Body of pancreas (tissue), 4 donors: ENCODE measurements at places on chromosomes 13 and 19.

DNA sequence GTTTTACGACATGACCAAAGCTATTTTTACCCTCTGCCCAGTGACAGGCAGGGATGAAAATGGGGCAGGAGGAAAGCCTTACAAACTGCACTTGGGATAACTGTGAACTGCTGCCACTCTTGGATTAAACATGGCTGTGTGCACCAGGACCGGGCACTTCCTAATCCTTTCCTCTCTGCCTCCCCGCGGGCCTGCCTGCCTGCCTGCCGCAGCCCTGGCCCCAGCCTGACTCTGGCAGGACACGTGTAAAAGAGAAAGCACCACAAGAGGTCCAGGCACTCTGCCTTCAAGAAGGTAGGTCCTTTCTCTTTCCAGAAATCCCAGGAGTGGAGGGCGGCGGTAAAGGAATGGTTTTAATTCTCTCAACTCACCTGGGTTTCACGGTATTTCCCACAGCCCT lies 4.8 kb downstream of the TSHZ3 start:
- no peak for DNase-seq
- no peak overlapping the region for H3K27ac ChIP-seq
- no peaks in the 10 kb centered on the region for H3K36me3 ChIP-seq
- H3K27me3 ChIP-seq = no peaks in the 10 kb centered on the region

DNA sequence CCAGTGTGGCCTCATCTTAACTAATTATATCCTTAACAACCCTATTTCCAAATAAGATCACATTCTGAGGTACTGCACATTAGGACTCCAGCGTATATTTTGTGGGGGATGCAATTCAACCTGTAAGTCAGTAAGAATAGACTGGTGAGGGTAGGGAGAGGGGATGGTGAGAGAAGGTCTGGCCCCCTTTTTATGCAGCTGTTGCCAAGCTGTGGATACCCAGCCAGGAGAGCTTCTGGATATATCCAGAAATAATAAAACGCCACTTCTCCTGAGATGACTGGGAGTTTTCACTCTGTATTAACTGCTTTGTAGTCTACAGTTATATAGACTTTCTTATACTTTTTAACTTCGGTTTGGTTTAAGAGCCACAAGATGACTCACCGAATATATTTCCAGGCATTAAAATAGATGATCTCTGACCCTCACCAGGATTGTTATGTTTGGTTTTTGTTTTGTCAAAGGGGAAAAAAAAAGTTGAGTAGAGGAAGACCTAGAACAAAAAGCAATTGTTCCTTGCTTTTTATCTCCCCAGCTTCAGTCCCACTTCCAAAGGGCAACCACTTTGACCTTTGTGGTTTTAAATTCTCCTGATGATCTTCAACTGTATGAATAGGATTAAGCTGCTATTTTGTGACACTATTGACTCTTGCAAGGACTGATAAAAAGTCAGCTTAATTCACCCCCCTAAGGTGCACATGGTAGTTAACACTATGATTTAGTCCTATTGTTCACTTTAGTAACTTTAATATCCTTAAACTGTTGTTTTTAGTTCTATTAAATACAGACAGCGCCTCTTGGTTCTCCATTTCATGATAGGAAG lies 3.1 kb upstream of the NEK3 start:
- no peak overlapping the region for H3K4me3 ChIP-seq
- H3K27ac ChIP-seq = no peak overlapping the region
- H3K36me3 ChIP-seq = no peaks in the 10 kb centered on the region
- no peaks in the 10 kb centered on the region for H3K27me3 ChIP-seq
- no peak for DNase-seq

DNA sequence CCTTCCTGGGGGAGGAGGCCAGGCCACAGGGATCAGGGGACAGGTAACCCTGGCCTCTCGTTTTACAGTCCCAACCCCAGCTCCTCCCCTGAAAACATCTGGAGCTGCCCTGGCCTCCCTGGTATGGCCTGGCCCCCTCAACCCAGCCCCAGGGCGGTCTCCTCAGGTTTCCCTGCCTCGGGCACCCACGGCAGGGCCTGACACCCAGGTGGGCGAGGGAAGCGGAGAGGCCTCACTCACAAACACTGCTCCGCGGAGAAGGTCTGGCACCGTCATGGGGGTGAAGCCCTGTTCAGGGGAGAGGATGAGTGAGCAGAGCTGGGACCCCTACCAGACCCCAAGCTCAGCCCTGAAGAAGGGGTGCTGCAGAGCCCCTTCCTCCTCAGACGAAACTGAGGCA lies 6.5 kb upstream of the CCER2 start:
- H3K27ac ChIP-seq = no peak overlapping the region
- no peaks in the 10 kb centered on the region for H3K27me3 ChIP-seq
- H3K4me1 ChIP-seq = no peaks in the 10 kb centered on the region
- DNase-seq = no peak

- H3K27ac ChIP-seq = no peak overlapping the region
- H3K36me3 ChIP-seq = peaks cover 18% of the 10 kb centered on the region
- no peak for DNase-seq
- peaks cover 12% of the 10 kb centered on the region for H3K4me1 ChIP-seq
Measured at GRCh38 chr19:41907994-41908615, 20.1 kb downstream of the ERFL start.

DNA sequence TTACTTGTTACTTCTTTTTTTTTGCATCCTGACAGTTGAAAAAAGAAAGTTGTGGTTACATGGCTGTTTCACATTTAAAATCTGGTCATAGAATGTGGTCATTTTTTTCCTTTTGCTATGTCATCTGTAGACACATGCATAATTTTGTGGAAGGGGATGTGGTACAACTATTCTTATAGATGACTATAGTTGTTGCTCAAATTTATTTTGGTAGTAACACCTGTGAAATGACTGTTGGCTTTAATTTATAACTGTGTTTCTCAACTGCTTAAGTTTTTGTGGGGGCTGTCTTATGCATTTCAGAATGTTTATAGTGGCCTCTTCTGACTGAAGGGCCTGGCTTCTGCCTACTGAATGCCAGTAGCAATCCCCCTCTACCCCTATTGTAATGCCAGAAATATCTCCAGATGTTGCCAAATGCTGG lies 130.5 kb downstream of the PAN3 start:
- no peaks in the 10 kb centered on the region for H3K4me1 ChIP-seq
- no peak overlapping the region for H3K4me3 ChIP-seq
- DNase-seq = no peak
- H3K27ac ChIP-seq = no peak overlapping the region
- no peaks in the 10 kb centered on the region for H3K27me3 ChIP-seq

- no peak for DNase-seq
- no peak overlapping the region for H3K27ac ChIP-seq
- H3K4me3 ChIP-seq = no peak overlapping the region
- no peaks in the 10 kb centered on the region for H3K27me3 ChIP-seq
- H3K4me1 ChIP-seq = no peaks in the 10 kb centered on the region
- H3K36me3 ChIP-seq = no peaks in the 10 kb centered on the region
Measured at GRCh38 chr13:74530011-74530410, 395.8 kb upstream of the KLF12 start.

DNA sequence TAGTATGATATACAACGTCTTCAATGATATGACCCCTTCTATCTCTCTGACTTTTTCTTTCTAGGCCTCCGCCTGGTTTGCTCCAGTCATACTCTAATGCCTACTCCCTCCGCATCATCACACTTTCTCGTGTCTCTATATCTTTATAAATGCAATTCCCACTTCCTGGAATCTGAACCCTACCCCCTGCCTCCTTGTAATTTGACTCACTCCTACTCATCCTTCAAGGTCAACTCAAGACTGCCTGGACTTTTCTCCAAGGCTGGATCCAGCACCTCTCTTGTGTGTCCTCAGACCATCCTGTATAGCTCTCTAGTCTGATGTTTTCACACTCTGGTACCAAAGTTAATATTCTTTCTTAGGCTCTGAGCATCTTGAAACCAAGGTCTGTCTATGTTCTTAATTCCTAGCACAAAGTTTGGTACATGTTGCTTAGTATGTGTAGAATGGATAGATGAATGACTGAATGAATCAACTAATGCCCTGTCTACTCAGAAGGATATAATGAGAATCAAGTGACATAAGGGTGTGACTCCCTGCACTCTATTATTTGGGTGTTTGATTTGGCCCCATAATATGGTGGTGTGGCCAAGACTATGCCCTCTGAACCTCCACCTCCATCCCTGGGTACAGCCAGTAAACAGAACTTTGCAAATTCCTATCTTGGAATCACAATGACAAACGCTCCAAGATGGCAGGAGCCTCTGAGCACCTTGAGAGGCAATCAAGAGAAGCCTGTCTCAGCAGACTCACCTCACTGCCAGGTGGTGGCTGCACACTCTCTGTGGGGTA lies 74.3 kb upstream of the SERP2 start:
- peaks cover 17% of the 10 kb centered on the region for H3K4me1 ChIP-seq
- no peak for DNase-seq
- no peaks in the 10 kb centered on the region for H3K27me3 ChIP-seq
- H3K4me3 ChIP-seq = no peak overlapping the region
- no peaks in the 10 kb centered on the region for H3K36me3 ChIP-seq

DNA sequence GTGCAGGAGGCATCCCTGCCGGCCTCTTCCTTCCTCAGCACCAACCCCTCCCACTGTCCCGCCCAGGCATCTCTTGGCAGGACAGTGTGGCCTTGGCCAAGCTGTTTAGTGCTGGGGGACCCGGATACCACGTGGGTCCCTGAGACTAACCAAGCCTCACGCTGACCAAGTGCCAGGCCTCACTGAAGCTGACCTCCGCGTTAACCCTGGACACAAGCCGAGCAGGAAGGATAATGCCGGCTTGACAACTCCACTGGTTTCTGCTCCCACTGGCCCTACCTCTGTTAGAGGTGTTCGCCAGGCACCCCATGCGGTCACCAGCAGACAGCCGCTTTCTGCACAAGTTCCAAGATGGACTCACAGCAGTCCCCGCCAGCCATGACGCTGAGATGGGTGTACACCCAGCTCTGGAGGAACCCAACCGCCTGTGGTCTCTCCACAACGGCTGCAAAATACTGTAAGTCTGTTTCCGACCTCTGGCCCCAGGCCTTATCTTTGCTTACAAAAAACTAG lies 12.4 kb downstream of the GRTP1 start:
- no peak overlapping the region for H3K27ac ChIP-seq
- H3K27me3 ChIP-seq = no peaks in the 10 kb centered on the region
- H3K4me3 ChIP-seq = no peak overlapping the region

DNA sequence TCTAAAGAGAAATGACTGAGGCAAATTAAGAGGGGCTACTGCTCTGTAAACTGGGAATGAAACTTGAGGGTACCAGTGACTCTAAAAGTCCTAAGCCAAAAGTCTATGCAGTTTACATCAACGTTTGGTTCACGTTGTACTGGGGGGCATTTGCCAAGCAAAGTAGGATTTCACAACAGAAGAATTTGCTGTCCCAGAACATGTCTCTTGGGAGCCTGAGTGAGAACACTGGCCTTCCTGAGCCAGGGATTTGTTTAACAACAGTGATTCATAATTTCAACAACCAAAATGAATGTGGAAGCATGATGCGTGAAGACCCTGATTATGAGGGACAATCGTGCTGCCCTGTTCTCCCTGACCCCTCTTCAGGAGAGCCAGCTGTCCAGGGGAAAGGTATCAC lies 178.0 kb downstream of the OXGR1 start:
- no peaks in the 10 kb centered on the region for H3K27me3 ChIP-seq
- H3K27ac ChIP-seq = no peak overlapping the region
- H3K4me3 ChIP-seq = no peak overlapping the region
- no peaks in the 10 kb centered on the region for H3K36me3 ChIP-seq

DNA sequence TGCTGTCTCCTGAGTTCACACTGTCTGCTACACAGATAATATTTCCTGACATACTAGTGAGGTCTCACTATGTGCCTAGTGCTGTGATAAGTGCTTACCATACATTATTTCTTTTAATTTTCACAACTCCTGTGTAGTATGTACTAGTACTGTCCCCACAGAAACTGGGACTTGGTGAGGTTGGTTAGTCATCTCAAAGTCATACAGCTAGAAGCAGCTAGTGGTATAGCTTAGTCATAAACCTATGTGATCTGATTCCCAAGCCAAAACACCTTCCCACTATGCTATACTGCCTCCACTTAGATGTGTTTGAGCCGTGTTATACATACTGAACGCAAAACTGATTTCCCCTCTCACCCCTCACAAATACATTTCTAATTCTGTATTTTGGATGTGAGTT lies 10.5 kb downstream of the MTMR6 start:
- no peaks in the 10 kb centered on the region for H3K27me3 ChIP-seq
- no peak overlapping the region for H3K27ac ChIP-seq
- no peaks in the 10 kb centered on the region for H3K4me1 ChIP-seq
- no peak overlapping the region for H3K4me3 ChIP-seq
- no peaks in the 10 kb centered on the region for H3K36me3 ChIP-seq

- peak overlapping the region; percentile 8 for H3K27ac ChIP-seq
- no peaks in the 10 kb centered on the region for H3K27me3 ChIP-seq
- H3K4me3 ChIP-seq = no peak overlapping the region
- no peak for DNase-seq
Measured at GRCh38 chr13:51800486-51800885, 3.5 kb downstream of the DHRS12 start.

GRCh38 chr19:855142-855541 lies 3.0 kb downstream of the ELANE start:
- peaks cover 12% of the 10 kb centered on the region for H3K4me1 ChIP-seq
- H3K27ac ChIP-seq = no peak overlapping the region
- no peak for DNase-seq

DNA sequence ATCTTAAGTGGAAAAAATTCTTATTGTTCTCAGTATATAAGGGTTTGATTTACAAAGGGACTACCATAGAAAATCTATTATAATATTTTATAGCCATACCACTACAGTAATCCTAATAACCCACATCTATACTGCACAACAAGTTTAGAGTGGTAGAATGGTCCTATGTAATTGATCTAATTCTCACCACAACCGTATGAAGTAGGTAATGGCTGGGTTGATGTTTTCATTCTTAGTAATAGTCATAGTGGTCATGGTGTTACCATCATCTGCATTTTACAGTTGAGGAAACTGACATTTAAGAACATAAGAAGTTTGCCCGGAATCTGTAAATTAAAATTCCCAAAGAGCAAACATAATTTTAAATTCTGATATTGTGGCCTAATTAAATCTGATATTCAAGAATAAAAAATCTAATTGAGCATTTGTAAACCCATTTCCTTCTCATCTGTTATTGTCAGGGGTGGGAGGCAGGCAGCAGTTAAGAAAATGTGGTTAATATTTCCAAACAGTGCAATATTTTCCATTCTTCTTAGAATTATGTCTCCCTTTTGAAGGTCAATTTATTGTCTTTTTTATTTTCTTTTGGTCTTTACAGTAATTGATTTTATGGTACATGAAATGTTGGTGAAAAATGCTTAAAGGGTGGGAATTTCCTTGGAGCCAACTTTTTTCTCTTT lies 65.6 kb downstream of the DHRS12 start:
- no peak overlapping the region for H3K27ac ChIP-seq
- no peaks in the 10 kb centered on the region for H3K27me3 ChIP-seq
- H3K4me1 ChIP-seq = peaks cover 29% of the 10 kb centered on the region
- no peak overlapping the region for H3K4me3 ChIP-seq
- H3K36me3 ChIP-seq = no peaks in the 10 kb centered on the region

GRCh38 chr19:28575816-28576215 lies 637.1 kb downstream of the UQCRFS1 start:
- H3K4me3 ChIP-seq = no peak overlapping the region
- H3K27me3 ChIP-seq = no peaks in the 10 kb centered on the region

- H3K4me1 ChIP-seq = peaks cover 11% of the 10 kb centered on the region
- no peak overlapping the region for H3K27ac ChIP-seq
- H3K36me3 ChIP-seq = peaks cover 4% of the 10 kb centered on the region
- no peaks in the 10 kb centered on the region for H3K27me3 ChIP-seq
- H3K4me3 ChIP-seq = no peak overlapping the region
Measured at GRCh38 chr19:56217039-56217949, 15.2 kb downstream of the ZSCAN5C start.
